ENCODE measurements at places on chromosomes 16 and 17. TPM values are rescaled to one million over a fixed set of nuclear protein-coding genes. Genes with fewer than 3 reads are reported as not detected.

CDH5 gene
- not detected for total RNA-seq

GRCh38 chr16:57411362-57411976 is 6.9 kb downstream of the CCL17 start:
- no peak for DNase-seq

GRCh38 chr16:47939680-47940079 is 216.1 kb downstream of the ABCC12 start:
- no peak for DNase-seq

KATNB1 gene
- 20.2 TPM for total RNA-seq

TERB1 gene
- total RNA-seq, result not detected

GRCh38 chr16:87169509-87169995 is 147.6 kb downstream of the C16orf95 start:
- no peak for DNase-seq

DNA sequence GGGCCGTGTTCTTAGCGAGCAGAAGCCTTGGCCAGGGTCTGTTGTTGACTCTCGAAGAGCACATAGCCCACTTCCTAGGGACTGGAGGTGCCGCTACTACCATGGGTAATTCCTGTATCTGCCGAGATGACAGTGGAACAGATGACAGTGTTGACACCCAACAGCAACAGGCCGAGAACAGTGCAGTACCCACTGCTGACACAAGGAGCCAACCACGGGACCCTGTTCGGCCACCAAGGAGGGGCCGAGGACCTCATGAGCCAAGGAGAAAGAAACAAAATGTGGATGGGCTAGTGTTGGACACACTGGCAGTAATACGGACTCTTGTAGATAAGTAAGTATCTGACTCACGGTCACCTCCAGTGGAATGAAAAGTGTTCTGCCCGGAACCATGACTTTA is 18.5 kb downstream of the RSPRY1 start:
- DNase-seq, result no peak

DNA sequence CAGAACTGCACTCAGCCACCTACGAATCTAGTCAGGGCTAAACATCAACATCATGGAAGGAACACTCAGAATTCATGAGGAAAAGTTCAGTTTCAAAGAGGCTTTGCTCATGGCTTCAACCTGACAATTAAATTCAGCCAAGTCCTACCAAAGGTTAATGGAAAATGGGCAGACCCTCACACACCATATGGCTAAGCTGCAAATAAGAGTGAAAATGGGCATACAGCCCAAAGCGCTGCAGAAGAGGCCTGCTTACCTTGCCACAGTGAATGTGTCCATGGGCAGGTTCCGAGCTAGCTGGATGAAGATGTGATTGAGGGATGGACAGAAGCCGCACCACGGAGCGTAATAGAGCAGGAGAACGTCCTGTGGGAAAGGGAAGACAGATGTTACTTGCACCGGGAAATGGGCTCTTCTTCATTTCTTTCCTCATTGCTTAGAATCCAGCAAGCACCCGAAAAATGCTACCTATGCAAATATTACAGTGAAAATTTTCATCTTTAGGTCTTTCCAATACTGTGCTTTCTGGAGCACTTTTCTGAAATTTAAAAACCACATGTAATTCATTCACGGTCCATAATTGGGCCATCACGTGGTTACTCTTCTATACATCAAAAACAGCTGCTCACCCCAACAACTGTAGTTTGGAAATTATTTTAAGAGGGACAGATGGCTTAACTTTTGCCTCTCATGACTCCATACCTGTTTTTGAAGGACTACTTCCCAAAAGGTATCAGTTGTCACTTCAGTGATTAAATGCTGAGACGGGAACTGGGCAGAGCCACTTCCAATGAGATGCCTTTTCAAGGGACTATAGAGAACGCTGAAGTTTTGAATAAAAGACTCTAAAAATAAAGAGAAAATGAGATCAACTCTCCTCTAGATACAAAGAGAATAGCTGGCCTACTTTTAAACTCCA is 19.6 kb downstream of the SNN start:
- DNase-seq, result no peak

- DNase-seq, result no peak
Observed at GRCh38 chr17:11551442-11551841, 46.8 kb upstream of the DNAH9 start.

LRRC46 gene
- total RNA-seq, result 0.46 TPM

MAP2K6 gene
- 5.8 TPM for total RNA-seq

GRCh38 chr16:56947604-56947995 is 14.2 kb upstream of the CETP start:
- DNase-seq, result no peak

GRCh38 chr17:65975878-65976277 is 216.1 kb downstream of the CEP112 start:
- DNase-seq, result no peak

- DNase-seq, result no peak
Observed at GRCh38 chr16:12210258-12210880, 233.8 kb downstream of the SNX29 start.

ZNF750 gene
- not detected for total RNA-seq

DNA sequence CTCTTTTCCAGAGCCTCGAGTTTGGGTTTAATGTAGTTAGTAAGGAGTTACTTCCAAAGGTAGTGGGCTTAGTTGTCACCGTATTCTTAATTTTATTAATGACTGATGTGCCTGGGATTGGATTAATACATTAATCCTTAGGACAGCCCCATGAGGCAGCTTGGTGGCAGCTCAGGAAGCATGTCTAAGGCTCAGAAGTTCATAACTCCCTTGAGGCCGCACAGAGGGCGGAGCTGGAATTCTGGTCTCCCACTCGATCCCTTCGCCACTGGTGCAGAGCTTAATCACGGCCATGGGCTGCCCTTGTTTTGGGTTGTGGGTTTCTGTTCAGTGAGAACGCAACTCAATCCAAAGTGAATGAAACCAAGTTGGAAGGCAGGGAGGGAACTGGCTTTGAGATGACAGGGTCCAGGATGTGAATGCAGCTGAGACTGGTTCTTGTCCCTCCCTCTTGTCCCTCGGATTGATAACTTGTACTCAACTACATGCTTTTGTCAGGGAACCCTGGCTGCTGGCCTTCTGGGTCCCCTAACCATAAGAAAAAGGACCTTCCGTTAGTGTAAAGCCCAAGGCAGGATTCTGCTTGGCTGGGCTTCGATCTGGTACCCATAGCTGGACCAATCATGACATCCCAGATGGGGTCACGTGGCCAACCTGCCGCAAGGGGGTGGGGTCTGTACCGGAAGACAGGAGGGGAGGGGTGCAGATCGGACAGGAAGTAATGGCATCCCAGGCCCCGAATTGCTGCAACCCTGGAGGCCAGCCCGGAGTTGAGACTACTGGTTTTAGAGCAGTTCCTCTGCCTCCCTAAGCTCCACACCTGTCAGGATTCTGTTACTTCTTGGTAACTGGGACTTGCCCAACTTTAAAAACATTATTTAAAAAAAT is 45.4 kb downstream of the SNX20 start:
- no peak for DNase-seq

ADAM11 gene
- total RNA-seq, result 0.25 TPM

- DNase-seq, result no peak
Observed at GRCh38 chr16:83837566-83837965, 29.8 kb downstream of the HSBP1 start.

DNA sequence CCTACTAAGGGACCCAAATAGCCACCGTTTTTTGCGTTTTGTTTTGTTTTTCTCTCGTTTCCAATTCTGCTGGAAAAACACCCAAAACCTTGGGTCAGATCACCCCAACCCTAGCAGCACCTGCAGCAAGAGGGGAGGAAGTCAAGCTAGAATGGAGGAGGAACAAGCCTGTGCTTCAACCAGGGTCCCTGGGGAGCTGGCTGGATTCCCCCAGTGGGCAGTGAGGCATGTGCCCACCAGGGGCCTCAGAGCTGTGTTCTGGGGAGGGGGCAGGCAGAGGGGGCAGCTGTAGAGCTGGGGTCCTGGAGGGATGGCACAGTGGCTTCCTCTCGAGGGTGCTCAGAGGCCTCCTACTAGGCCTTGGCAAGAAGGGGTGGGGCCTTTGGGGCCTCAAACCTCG is 6.5 kb downstream of the CD79B start:
- DNase-seq, result no peak

TBC1D10B gene
- 52.5 TPM for total RNA-seq

- DNase-seq, result no peak
Observed at GRCh38 chr16:63890081-63890480, 1231.8 kb downstream of the CDH11 start.

DNA sequence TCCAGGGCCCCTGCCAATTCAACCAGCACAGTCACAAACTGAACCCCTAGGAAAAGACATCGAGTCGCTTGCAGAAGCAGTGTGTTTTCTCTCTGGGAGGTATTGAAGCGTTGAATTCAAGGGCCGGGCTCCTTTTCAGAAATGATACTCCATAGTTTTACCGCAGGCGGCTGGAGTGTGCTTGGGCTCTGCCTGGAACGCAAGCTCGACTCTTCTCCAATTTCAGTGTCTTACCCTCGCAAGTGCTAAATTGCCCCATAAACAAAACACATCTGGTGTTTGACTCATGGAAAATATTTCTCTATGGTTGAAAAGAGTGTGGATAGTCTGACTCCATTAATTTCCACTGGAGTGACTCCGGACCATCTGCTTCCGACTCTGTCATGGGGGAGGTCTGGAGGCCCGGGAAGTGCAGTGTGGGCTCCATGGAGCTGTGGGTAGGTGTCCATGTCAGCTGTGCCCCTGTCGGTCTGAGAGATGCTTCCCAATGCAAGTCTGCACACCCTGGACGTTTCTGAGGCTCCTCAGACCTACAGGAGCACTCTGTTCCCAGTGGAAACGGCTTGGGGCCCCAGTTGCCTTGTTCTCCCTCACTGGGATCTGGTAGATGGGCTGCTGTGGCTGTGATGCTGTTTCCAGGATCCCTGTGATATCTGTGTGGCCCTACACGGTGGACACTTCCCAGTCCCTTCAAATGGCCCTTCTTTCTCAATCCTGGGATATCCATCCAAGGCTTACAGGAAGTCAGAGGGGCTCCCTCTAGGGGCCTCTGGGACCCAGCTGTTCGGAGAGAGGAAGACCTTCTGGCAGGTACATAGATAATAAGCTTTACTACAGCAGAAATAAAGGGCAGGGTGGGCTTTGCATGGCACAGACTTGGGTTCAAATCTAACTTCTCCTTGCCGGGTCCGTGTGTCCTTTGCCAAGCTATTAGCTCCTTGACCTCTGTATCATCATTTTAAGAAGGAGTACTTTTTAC is 119.8 kb upstream of the CDH13 start:
- DNase-seq, result no peak

- DNase-seq, result no peak
Observed at GRCh38 chr16:71214746-71215381, 15.7 kb downstream of the HYDIN start.

PSMB3 gene
- 339 TPM for total RNA-seq

DNA sequence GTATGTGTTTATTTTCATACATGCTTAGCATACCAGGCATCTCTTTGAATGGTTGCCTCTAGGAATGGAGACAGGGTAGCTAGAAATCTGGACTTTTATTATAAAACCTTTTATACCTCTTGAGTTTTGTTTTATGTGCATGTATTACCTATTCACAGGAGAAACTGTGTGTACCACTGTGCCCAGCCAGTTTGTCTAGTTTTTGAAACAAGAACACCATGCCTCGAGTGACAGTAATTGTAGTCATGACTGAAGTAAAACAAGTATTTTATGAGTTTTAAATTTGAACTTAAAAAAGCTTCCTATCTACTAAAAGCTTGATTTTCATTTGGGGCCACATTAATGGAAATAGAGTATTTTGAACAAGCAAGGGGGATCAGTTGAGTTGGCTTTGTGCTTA is 57.4 kb downstream of the SNTB2 start:
- DNase-seq, result no peak

DPEP1 gene
- not detected for total RNA-seq
